ENCODE measurements at places on chromosomes 7 and 10. TPM values are rescaled to one million over a fixed set of nuclear protein-coding genes. Genes with fewer than 3 reads are reported as not detected.

- no peak for DNase-seq
Observed at GRCh38 chr7:137363683-137364082, 20.1 kb upstream of the PTN start.

TEX36 gene
- total RNA-seq, result not detected

TRIL gene
- 0.94 TPM for total RNA-seq

DNA sequence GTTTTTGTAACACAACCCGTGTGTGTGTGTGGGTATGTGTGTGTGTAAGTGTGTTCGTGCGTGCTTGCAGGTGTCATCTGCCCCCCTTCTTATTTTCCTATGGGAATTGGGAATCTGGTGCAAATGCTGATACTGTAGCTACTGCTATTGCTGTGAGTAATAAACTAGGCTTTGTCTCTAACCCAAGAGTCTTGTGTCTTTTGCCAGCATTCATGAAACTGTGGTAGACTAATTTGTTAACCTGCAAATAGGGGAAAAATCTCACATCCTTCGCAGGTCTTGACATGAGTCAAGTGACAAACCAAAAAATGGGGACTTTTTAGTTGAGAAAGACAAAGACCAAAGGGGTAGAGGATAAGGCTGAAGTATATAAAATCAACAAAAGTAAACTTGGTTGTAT, 57.9 kb upstream of the FAM133B start:
- DNase-seq, result no peak

GGCT gene
- 18.0 TPM for total RNA-seq

DNA sequence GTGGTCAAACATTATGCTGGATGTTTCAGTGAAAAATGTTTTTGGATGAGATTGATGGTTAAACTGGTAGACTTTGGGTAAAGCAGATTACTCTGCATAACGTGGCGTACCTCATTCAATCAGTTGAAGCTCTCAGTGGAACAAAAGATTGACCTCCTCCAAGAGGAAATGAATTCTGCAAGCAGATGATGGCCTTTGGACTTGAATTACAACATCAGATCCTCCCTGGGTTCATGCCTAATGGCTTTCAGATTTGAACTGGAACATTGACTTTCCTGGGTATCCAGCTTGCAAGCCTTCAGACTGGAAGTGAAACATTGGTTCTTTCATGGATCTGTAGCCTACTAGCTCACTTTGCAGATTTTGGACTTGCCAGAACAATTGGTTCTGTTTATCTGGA, 169.3 kb upstream of the MALRD1 start:
- no peak for DNase-seq

DNA sequence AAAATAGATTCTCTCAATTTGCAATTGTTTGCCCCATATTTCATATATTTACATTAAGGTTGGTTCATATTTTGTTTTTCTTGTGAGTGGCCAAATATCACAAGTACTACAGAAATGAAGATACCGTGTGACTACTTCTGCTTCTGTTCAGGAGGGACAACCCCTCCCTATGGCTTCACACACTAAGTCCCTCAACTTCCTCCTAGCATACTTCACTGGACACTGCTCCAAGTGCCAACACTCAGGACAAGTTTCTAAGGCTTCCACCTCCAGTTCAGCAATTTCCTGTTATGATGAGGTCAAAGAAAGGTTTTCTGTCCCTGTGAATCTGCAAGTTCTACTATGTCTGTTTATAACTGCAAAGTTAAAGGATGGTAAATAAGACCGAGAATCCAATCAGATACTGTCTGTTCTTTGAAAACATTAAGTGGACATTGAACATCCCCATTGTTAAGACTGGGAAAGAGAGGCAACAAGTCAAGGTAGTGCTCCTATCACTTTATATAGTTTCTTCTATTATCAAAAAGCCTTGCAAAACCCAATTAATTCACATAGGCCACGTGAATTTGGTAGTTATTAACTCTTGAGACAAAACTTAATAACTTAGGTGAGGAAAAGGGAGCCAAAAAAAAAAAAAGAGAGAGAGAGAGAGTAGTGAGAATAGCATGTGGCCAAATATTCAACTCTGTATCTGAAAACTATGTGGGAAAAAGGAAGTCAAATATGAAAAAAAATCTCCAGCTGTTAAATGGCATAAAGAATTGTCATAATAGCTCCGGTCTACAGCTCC, 81.3 kb upstream of the DKK1 start:
- DNase-seq, result peak; percentile 38

DNA sequence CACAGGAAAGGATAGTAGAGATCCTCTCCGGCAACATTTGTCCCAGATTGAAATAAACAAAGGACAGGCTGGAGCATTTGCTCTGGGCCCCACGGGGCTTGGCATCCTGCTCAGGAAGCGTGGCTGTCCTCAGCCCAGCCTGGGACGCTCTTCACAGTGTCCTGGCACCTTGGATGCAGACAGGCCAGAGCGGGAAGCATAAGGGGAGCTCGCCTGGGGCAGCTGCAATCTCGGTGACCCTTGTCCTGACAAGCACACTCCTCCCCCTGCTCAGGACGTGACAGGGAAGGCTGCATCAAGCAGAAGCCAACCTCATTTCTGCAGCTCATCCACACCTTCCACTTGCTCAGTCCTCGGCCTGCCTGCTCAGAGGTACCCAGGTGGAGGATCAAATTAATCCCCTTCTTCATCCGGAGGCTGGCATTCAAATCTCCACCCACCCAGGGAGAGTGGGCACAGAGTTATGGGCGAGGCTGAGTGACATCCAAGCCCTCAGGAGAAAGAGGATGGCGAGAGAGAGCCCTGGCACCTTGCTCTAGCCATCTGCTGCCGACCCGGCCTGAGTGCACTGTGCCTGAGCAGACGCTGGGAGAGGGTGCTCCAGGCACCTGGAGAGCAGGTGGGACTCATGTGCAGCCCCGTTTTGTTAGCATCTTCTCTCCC, 47.6 kb downstream of the ABRAXAS2 start:
- DNase-seq, result no peak

PHKG1 gene
- total RNA-seq, result not detected

GRCh38 chr10:119061352-119061751, 19.3 kb downstream of the EIF3A start:
- no peak for DNase-seq

GRCh38 chr7:47313564-47313963, 268.3 kb downstream of the TNS3 start:
- no peak for DNase-seq

GRCh38 chr10:80709866-80710265, 172.2 kb downstream of the SH2D4B start:
- DNase-seq, result no peak

TMEM273 gene
- not detected for total RNA-seq

DNA sequence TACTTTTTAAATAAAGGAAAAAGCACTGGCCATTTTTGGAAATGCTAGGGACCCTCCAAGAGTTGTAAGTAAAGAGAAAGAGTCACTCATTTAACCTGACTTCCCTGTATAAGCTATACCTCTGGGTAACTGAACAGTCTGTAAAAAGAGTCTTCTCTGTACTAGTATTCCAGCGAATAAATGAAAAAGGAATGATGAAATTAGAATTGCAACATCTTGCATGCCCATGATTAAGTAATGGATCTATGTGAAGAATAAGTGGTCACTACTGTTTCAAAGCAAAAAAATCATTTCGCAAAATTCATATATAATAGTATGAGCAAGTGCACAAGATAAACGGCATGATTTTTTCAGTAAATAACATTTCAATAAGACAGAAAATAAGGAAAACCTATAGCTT, 116.8 kb downstream of the ZFAND4 start:
- DNase-seq, result no peak

DNA sequence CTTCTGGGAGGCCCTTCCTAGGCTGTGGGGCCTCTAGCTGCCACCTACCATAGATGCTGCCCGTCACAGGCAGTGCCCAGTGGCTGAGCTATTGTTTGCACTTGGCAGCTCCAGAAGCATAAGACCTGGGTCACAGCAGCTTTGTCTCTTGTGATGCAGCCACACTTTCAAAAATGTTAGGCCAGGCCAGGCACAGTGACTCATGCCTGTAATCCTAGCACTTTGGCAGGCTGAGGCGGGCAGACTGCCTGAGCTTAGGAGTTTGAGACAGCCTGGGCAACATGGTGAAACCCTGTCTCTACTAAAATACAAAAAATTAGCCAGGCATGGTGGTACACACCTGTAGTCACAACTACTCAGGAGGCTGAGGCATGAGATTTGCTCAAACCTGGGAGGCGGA, 9.5 kb upstream of the KAZALD1 start:
- peak; percentile 48 for DNase-seq
